ENCODE measurements at places on chromosomes 7 and 10.

GRCh38 chr7:24829787-24830186 lies 72.5 kb upstream of the GSDME start:
- no peak for DNase-seq

DNA sequence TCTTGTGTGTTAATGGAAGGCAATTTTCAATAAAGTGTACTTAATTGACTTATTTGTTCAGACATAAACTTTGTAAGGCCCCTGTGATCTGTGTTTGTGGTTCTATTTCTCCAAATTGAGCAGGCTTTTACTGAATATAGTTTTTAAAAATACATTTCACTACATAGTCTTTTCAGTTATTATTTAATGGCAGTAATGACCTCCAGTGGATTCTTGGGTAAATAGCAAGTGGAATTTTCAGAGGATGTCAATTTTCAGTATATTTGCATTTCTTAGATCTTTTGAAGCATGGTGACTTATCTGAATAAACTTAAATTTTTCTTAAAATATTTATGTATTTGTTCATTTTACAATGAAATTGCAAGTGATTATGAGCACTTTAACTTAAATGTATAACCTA lies 203.1 kb upstream of the PCLO start:
- no peak for DNase-seq

DNA sequence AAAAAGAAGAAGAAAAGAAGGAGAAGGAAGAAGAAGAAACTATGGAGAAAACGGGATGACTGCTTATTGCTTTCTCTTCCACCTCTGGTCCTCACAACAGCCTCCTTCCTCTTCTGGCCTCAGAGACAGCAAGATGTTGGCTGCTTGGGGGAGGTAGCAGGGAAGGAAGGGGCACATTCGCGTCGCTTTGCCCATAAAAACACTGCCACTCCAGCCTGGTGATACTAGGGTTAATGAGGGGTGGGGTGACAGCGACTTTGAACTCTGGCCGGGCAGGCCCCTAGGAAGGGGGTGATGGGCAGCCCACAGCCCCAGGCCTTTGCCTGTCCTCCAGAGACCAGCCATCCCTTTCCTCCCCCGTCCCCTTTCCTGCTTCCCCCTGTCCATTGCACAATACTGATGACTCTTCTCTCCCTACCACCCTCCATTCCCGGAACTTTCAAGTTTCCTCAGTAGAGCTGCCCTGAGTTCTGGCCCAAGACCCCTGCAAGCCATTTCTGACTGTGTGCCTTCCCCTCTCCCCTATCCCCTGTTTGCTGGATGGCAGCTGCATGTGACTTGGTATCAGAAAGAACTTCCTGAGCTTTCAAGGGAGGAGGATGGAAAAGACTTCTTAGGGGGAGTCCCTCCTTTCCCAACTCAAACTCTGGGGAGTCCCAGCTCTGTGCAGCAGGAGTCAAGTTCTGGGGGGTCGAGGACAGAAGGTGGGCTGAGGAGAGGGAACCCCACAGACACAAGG lies 2.2 kb upstream of the CUEDC2 start:
- DNase-seq: no peak

- DNase-seq: no peak
These were observed 8.1 kb upstream of the POLD2 start for GRCh38 chr7:44131173-44132029.

DNA sequence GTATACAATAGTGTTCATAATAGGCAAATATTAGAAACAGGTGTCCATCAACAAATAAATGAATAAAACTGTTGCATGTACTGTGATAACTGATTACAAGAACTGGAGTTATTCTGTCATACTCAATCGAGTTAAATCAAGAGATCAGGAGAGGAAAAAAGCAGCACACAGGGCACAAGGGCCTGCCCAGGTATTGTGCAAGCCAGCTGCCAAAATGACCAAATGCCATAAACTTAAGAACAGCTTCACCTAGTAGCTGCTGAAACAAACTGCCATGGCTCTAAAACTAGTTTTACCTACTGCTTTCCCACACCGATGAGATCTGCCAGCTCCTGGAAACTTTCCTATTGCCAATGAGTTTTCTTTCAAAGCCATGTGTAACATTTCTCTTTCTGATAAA lies 12.2 kb downstream of the GSAP start:
- DNase-seq: no peak

GRCh38 chr7:30029696-30030095 lies 1.5 kb downstream of the PLEKHA8 start:
- DNase-seq: peak; percentile 25

DNA sequence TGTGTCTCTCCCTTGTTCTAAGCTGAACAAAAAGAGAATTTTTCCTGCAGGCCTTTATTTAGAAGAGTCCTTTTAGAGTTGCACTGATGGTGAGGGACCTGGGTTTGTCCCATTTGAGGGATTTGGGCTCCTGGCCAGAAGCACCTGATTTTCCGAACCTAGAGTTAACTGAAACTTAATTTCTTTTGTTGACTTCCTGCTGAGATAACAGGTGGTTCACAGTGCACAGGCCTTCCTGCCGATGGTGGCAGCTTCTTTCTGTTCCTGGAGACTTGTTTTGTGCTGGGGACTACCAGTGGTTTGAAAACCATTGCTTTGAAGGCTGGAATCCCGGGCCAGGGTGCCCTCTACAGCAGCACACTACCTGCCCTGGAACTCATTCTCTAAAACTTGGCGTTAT lies 99.2 kb downstream of the SUGCT start:
- no peak for DNase-seq

DNA sequence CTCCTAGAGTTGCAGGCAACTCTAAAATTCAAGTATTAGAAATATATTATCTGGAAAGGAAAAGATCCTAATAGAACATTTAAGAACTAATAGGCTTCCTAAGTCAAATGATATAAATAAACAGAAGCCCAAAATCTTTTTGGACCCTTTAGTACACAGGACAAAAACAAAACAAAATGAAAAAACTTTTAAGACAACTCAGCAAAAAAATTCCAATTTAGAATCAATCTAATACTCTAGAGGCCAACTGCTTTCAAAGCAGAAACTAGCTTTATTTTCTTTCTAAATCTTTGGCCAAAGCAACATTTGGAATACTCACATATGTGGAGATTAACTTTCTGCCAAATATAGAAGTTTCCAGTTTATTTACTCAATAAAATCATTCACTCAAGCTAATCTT lies 65.2 kb downstream of the CALCR start:
- DNase-seq: no peak

DNA sequence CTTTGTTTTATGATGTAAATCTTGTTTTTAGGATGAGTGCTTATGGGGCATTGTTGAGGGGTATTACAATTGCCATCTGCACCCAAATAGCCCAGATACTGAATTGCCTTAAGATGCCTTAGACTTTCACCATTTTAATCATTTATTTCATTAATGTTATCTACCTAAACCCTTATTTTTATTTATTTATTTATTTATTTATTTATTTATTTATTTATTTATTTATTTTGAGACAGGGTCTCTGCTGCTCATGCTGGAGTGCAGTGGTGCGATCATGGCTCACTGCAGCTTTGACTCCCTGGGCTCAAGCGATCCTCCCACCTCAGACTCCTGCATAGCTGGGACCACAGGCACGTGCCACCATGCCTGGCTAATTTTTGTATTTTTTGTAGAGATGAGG lies 560.2 kb downstream of the SUGCT start:
- DNase-seq: no peak

DNA sequence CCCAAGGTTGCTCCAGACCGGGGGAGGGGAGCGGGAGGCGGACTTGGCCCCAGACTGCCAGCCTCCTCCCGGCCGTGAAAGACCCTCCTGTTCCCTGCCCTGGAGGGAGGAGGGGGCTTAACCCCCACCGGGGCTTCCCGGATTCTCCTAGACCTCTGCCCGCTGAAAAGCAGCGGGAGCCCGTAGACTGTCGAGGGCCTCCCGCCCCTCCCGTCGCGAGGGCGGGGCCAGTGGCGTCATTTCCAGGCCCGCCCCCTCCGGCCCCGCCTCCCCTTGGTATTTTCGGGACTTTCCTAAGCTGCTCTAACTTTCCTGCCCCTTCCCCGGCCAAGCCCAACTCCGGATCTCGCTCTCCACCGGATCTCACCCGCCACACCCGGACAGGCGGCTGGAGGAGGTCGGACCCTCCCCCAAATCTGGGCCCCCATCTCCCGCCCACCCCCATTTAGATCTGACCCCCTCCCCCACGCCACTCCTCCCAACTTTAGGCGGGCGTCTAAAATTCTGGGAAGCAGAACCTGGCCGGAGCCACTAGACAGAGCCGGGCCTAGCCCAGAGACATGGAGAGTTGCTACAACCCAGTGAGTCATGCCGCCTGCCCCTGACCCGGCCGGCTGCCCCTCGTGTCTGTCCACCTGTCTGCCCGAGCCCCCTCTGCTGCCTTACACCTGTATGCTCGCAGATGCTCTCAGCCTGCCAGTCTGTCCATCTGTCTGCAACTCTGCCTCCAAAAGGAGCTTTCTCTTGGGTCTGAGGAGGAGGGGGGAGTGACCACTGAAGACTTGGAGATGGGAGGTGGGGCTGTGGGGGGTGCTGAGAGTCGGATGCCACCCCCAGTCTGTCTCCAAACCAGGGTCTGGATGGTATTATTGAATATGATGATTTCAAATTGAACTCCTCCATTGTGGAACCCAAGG lies at the start of gene NFKB2:
TSS of gene NFKB2 (plus strand) at position 306 of the 917 bp plus-strand sequence. CDS start at position 561, 255 bp downstream.
- peak; percentile 91 for DNase-seq

DNA sequence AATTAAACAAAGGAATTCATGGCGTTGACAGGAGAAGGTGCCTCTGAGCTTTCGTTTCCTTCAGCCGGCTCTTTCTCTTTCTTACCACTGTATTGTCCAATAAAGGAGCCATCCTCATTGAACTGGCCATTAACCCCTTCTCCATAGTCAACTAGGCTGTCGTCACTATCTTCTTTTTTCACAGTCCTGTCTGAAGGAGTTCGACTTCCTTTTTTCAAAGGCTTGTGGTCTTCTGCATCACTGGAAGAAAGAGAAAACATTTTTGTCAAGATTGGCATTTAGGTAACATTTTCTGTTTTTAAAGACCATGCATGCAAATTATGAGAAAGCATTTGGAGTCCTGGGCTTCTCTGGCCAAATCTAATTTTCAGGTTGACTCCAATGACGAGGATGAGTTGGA lies 19.7 kb upstream of the LAMB4 start:
- DNase-seq: no peak

DNA sequence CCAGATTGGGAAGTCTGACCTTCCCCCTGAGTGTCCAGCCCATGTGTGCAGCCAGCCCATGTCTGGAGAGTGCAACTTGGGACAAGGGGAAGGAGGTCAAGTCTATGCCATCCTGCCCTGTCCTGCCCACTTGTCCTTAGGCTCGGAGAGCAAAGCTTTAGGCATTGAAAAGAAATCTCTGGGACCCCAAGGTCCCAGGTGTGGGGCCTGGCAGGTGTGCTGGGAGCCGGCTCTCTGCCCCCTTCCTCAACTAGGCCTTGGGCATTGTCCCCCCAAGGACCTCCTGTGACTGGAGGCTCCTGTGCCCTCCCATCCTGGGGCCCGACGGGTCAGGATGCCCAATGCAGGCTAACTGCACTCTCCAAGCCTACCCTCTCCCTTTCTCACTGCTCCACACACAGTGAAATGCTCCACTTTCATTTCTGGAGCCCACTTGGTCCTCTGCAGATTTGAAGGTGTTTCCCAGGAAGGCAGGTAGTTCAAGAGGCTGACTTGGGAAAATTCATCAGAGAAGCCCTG lies 124.7 kb downstream of the PTPN20 start:
- DNase-seq: no peak

GRCh38 chr10:43692051-43692825 lies 43.6 kb upstream of the ZNF32 start:
- no peak for DNase-seq

GRCh38 chr7:37425498-37425897 lies 23.2 kb downstream of the ELMO1 start:
- no peak for DNase-seq

- no peak for DNase-seq
These were observed 64.4 kb upstream of the RSBN1L start for GRCh38 chr7:77631820-77632219.

- DNase-seq: peak; percentile 82
These were observed 4.7 kb upstream of the EBF3 start for GRCh38 chr10:129968853-129969183.

DNA sequence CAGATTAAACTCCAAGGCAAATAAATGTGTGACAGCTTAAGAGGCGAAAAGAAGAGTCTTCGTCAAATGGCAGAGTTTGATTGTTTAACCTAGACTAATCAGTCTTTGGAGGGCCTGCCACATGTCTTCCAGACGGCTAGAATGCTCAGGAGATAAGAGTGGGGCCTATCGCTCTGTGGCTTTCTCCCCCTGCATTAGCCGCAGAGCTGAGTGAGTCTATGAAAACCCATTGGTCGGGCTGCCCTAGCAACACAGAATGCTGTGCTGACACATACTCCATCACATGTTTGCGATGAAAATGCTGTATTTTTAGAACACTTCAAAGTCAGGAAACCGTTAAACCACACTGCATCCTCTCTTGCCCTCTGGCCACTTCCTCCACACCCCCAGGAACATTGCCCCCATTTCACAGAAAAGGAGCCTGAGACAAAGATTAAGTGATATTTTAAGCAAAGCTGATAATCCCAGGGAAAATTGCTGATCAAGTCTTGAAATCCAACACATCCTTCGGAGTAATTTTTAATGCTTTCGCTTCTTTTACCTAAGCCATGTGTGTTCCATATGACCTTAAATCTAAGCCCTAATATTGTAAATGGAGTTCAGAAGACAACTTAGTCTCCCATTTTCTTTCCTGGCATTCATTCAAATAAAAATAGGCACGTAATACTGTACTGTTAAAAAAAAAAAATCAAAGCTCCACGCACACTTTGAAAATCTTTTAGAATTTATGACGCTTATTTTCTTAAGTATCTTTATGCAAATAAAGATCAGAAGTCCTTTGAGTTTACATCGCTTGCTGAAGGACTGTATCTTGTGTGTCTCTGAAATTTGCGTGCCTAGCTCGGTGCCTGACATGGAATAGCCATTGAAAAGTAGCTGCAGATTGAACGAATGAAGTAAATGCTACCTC lies 161.2 kb downstream of the CELF2 start:
- DNase-seq: no peak

GRCh38 chr7:17402628-17403278 lies 104.3 kb downstream of the AHR start:
- DNase-seq: no peak

- no peak for DNase-seq
These were observed 22.7 kb downstream of the NYAP1 start for GRCh38 chr7:100506356-100506923.

GRCh38 chr7:94810496-94810895 lies 96.9 kb upstream of the PPP1R9A start:
- DNase-seq: no peak

- DNase-seq: peak; percentile 84
These were observed 9.0 kb downstream of the MRPL32 start for GRCh38 chr7:42940985-42941847.

- no peak for DNase-seq
These were observed 114.6 kb upstream of the RET start for GRCh38 chr10:42962110-42962901.

- DNase-seq: no peak
These were observed 16.8 kb upstream of the TSPAN12 start for GRCh38 chr7:120874722-120875121.

DNA sequence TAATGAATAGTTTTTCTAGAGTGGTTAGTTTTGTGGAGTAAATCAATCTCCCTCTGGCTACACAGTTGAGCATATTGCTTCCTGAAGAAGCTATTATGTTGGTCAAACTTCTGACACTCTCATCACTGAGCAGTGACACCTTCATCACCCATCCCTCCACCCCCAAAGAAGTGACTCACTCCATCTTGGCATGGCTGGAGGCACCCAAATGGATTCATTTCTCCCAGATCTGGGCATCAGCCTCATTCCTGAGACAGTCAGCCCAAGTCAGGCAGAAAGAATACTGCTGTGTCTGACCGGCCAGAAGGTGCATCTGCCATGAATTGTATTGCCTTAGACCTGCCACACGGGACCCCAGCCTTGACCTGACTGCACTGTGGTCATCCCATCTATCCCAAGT lies 117.0 kb upstream of the HABP2 start:
- no peak for DNase-seq
